Fibroblast of mammary gland (primary cell): ENCODE measurements at places on chromosomes 7 and 10.

DNA sequence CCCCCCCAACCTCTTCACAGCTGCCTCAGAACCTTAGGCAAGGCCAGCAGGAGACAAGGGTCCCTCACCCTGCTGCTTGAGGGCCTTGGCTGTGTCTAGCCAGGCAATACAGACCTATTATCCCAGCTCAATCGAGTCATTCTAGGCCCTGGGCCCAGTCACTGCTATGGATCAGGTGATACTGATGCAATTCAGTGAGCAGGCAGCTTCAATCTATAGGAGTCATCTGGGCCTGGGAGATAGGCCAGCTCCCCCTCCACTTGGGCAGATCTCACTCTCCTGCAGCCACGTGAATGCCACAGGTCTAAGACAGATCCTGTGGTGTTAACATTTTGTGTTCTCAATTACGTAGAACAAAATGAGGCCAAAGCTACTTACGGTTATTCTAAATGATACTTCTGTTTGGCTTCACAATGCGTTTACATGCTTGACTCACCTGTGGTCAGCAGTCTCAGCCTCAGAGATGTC is 68.0 kb upstream of the LRRC4 start:
- DNase-seq: peak; percentile 57

DNA sequence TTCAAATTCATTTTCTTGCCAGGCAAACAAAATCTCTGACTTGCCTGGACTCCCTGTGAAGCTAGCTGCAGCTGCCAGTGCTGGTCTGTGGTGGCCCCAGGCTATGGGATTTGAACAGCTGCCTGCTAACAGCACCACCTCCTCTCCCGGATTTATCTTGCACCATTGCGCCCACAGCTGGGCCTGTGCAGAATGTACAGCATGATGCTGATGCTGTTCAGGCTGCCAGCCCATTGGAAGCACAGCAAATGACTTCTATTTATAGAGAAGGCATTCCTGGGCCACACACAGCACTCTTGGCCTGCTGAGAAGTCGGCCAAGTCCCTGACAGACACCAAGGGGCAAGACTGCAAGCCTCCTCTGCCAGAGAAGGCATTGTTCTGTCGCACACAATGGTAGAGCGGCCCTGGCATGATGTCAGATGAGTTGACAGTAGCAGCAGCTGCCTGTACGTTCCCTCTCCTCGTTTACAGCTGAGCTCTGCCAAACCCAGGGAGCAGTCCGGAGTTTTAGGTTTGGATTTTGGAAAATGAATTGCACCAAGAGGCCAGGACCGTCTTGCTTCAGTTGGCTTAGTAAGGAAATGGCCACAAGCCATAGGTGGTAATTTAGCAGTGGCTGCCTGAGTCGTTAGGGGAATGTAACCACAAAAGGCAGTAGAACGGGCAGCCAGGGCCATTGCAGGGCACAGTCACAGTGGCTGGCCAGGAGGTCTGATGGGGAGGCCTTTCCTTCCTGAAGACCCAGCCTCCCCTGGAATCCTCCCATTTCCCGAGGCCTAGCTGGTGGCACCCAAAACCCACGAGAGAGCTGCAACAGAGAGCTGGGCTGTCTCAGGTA is 38.5 kb downstream of the MTURN start:
- DNase-seq: peak; percentile 82

- no peak for DNase-seq
Observed at GRCh38 chr10:63716016-63716580, 194.9 kb downstream of the REEP3 start.

DNA sequence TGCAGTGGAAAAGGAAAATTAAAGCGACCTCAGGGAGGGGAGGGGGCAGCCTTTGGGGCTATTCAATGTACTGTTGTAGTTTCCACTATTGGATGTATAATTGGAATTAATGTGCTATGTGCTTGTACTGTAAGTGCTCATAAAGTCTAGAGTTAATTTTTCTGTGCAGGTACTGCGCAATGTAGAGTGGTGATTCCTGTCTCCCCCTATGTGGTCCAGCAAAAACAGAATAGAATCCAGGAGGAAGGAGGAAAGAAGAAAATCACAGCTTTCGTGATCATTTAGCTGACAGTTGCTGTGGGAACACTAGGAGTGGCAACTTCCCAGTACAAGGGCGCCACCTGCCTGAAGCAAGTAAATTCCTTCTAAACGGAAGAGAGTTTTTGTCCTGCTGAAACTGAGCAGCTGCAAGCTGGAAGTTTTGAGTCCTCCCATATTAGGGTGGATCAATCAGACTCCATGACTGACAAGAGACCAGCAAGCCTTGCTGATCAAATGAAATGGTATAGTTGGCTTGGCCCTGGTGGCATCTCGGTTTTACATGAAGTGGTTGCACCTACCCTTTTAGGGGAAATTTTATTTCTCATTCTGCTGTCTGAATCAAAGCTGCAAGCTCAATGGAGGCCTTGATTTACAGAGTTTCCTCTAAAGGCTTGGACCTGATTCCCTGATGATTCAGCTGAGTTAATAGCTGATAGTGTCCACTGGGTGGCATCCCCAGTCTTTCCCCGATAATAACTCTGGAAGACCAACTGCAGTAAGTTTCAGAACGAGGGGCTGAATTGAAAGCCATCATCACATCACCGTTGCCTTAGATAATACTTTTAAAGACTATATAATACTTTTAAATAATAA is 299.8 kb downstream of the HGF start:
- DNase-seq: peak; percentile 76

DNA sequence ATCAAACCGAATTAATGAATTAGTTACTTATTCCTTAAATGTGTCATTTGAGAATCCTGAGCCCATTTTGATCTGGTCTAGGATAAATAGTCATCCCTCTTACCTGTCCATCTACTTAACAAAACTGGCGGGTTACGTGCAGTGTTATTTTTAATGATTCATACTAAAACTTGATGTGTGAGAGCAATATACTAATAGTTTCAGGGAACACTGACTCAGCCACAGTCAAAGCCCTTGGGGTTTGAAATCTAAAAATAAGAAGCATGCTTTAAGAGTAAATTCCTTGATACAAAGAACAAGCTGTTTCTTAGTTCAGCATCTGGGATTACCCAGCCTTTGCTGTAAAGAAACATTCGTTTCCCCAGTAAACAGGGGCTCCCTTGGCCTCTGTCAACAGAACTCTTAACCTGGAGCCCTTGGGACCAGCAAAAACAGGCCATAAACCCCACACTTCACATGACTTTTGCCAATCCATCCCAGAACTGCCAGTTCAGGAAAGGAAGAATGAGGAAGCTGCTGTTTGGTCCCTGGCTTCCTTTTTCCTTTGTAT is 370.6 kb upstream of the IGFBP3 start:
- DNase-seq: peak; percentile 94

DNA sequence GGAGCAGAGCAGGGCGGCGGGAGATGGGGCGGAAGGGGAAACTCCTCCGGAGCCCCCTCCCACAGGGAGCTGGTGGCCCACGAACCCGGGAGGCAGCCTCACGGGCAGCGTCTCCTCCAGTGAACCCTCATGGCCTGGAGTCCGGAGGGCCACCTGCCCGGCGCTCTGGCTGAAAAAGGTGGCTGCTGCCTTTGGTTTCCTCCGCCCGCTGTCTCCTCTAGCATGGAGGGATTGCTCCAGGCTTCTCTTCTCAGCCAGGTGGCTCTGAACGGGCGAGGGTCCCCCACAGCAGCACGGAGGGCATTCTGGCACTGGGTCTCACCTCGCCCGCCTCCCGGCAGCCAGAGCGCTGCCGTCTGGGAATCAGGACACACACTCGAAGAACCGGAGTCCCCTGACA is 177.3 kb upstream of the PFKP start:
- DNase-seq: no peak

DNA sequence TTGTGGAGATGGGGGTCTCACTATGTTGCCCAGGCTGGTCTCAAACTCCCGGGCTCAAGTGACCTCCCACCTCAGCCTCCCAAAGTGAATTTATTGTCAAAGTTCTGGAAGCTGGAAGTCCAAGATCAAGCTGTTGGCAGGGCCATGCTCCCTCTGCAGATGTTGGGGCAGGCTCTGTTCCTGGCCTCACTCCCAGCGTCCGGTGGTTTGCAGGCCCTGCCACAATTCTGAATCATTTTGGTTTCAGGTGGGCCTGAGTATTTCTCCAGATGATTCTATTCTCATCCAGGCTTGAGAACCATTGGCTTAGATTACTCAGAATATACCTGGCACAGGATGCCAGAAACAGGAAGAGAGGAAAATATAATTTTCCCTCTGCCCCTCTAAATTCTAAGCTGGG is 737.4 kb downstream of the TNS3 start:
- peak; percentile 82 for DNase-seq

GRCh38 chr10:104589871-104590270 is 51.2 kb upstream of the SORCS3 start:
- DNase-seq: peak; percentile 69

- DNase-seq: peak; percentile 90
Observed at GRCh38 chr10:104318810-104319741, 19.2 kb downstream of the ITPRIP start.

- no peak for DNase-seq
Observed at GRCh38 chr7:55258631-55259030, 106.5 kb upstream of the LANCL2 start.

DNA sequence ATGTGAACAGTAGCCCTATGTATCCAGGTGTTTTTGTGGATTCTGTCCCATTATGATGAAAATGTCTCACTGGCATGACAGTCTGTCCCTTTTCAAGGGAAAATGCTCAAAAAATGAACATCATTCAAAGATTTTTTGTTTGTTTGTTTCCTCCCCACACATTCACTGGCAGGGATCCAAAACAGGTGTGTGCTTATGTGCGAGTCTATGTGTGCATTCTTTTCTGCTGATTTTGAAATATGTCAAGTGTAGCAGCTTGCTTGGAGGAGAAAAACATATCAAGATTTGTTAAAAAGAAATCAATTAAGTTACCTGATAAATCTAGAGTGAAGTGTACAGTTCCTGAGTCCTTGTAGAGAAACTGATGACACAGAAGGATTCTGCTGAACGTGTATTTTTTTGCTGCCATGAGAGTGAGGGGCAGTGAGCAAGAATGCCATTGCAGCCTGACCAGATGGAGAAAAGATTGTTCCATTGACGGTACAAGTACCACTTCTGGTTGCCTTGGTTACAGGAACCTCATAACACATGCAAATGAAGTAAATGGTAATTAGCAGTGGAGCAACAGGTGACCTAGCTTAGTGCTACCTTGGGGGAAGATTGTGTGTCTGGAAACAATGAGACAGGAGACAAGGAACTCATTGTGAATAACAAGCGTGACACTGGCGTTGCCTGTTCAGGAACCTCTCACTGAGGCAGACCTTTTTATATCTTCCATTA is 277.4 kb upstream of the PHYHIPL start:
- DNase-seq: no peak

DNA sequence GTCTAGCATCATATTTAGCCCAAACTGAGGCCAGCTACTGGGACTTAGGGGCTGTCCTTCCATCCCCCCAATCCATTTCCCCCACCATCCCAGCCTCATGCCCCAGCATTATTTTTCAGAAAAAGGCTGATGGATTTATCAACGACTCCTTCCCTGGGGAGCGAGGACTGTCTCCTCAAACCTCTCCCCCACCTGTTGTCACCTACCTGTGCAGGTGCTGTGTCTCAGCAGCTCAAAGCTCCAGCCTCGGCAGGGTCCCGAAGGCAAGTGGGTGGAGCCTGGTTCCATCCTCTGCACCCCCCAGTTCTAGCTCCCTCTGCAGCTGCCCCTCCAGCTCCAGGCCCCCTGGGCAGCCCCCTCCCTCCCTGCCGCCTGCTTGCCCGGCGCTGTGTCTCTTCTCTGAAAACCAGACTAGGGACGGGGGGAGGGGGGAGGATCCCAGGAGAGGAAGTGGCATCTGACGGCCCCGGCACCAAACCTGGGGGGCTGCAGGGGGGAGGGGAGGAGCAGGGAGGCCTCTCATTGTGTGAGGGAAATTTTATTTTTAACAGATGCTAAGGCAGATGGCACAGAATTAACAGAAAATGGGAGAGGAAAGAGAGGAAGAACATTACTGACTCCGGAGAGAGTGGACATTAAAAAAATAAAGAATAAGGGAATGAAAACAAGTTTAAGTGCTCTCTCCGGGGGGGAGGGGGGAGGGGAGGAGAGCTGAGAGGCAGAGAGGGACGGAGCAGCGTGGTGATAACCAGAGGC is 61.7 kb upstream of the PAX2 start:
- no peak for DNase-seq

GRCh38 chr7:55065511-55066229 is 46.9 kb downstream of the EGFR start:
- peak; percentile 94 for DNase-seq

- DNase-seq: no peak
Observed at GRCh38 chr7:116021237-116021636, 9.3 kb downstream of the TFEC start.

GRCh38 chr10:131556897-131557495 is 245.5 kb upstream of the TCERG1L start:
- no peak for DNase-seq

GRCh38 chr10:7302392-7302906 is 108.4 kb downstream of the SFMBT2 start:
- DNase-seq: peak; percentile 39

- no peak for DNase-seq
Observed at GRCh38 chr7:1694611-1695511, 24.8 kb downstream of the ELFN1 start.

DNA sequence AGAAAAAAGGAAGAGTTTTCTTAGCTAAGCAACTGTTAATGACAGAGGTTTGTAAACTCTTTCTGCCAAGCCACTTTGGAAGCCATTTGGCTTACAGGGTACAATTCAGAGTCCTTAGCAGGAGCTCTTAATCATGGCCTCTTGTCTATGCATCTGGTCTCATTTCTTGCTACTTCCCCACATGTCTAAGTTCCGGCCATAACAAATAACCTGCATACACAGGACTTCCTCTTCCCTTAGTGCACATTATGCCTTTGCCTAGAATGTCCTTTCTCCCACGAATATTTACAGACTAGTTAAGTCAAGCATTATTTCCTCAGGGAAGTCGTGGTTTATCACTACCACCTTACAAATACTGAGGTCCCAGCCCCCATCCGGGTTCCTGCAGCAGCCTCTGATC is 8.6 kb upstream of the UPF2 start:
- no peak for DNase-seq

GRCh38 chr10:77086081-77086480 is 551.5 kb downstream of the KCNMA1 start:
- no peak for DNase-seq

DNA sequence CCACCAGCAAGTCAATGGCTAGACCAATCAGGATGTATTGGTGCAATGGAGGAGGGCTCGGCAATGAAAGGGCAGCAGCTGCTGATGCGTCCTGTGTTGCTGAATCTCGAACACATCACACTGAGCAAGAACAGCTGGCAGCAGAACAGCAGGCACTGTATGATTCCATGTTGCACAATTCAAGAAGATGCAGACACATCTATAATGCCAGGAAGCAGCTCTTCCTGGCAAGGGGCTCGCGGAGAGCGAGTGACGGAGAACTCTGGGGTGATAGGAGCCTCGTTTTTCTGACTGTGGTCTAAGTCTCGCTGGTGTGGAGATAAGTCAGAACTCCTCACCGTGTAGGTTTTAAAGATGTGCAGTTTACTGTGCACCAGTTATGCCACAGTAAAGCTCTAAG is 24.8 kb upstream of the PFKP start:
- DNase-seq: no peak
